AG10803 (cell line): ENCODE measurements at places on chromosomes 13 and 19.
A peak's percentile ranks its signal among the peaks of the same experiment; 100 is the strongest.

DNA sequence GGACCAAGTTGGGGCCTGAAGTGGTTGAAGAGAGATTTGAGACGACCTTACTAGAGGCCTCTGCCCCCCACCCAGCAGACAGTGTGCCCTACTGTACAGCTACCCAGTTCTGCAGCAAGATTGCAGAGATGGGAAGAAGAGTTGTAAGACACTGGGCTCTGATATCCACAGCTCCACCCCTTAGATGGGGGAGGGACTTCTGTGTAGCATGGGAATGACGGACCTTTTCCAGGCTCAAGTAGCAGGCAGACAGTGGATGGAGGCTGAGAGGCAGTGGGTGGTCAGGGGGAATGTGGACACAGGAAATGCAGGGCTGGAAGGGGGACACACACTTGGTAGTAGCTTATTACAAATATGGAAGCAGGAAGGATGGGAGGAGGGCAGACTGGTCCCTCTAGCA is 13.0 kb downstream of the LRFN3 start:
- no peak for DNase-seq

GRCh38 chr19:47322058-47322457 is 9.9 kb upstream of the C5AR2 start:
- DNase-seq: no peak

DNA sequence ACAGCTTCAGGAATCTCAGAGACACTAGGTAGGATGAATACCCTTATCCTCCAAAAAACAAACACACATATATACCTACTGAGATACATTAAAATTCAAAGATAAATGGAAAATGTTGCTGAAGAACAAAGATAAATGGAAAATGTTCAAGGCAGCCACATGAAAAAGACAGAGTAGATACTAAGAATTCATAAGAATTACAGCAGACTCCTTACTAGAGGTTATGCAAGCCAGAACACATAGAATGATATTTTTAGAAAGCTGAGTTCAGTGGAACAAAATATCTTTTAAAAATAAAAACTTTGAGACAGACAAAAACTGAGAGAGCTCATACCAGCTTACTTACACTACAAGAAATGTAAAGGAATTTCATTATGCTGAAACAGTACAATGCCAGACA is 35.6 kb downstream of the UCHL3 start:
- DNase-seq: no peak

DNA sequence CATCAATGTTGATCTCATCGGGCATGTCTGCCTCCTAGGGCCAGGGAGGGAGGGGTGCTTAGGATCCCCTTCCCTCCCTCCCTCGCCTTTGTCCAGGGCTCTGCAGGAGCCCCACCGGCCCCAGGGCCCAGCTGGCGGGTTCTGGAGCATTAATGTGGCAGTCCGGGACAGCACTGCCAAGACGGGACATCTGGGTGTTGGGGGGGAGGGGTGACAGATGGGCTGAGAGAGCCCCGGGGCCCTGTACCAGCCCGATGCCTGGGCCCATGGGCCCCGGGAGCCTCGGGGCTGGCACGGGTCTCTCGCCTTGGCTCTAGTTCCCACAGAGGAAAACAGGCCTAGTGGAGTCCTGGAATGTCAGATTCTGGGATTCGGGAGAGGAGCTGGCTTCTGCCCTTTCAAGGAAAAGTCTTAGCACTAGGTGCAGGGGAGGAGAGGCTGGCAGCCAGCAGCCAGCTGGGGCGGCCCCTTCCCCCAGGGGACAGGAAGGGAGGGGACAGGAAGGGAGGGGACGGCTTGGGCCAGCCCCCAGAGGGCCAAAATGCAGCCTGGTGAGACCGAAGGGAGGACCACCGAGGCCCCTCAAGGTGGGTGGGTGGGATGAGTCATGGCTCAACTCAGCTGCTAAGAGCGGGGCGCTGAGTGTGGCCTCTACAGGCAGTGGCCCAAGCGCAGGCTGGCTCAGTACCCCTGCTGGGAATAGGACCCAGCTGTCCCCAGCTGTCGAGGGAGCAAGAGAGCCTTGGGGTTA is 3.1 kb downstream of the PPP1R14A start:
- no peak for DNase-seq

- DNase-seq: no peak
These were observed 56.8 kb downstream of the POLR1D start for GRCh38 chr13:27678306-27679040.

- DNase-seq: peak; percentile 57
These were observed 2.3 kb upstream of the C1QTNF9B start for GRCh38 chr13:23899555-23899954.

- DNase-seq: peak; percentile 44
These were observed 58.8 kb upstream of the C1QTNF9B start for GRCh38 chr13:23956106-23956505.

DNA sequence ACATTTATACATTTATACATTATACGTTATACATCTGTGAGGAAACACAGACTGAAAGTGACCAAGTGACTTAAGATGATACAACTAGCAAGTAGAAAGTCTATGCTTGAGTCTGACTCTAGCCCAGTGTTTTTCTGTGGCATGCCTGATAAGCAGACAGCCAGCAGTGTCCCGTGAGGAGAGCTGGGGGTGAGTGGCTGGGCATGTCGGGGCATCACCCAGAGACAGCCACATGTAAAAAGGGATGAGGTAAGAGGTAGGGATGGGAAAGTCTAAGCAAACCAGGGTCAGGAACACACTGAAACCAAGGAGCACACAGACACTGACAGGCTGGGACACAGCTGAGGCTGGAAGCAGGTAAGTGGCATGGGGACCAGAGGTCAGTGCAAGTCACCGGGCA is 333.2 kb downstream of the FOXO1 start:
- no peak for DNase-seq

- DNase-seq: no peak
These were observed 9.2 kb upstream of the EHD2 start for GRCh38 chr19:47704024-47704423.

DNA sequence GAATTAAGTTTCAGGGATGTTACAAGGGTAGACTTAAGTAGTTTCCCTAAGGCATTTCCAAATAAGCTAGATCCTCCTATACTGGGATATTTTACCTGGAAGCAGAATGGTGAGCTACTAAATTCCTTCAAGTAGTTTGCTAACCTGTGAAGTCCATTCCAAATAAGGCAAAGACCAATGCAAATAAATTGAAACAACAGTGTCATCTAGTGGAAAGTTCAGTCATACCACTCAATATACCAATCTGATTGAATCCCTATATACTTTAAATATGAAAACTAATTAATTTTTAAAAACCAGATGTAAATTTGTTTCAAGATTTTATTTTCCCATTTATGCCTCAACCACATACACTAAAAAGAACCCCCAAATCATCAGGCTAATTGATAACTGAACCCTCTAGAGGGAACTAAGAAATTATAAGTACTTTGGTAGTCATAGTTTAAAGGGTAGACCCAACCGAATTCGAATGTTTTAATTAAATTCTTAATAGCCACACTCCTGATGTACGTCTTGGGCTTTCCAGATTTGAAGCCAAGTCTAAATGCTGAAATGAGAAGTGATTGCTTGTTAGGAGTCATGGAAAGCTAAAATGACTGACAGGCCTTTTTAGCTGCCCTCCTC is 223.7 kb downstream of the TBC1D4 start:
- DNase-seq: peak; percentile 49

DNA sequence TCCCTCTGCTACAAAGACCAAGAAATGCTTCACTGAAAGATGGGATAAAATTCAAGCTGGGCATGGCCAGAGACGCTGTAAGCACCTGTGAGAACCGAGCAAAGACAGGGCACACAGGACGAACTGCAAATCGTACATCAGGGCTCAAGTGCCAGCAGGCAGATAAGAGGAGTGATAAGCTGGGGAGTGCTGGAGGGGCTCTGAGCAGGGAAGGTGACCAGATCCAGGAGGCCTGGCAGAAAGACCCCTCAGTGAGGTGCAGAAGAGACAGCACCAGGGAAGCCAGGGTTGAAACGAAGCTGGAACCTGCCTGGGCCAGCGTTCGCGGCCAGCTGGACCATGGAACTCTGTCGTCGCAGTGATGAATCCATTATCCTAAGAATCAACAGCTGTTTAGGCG is 10.2 kb downstream of the RAB20 start:
- DNase-seq: no peak

DNA sequence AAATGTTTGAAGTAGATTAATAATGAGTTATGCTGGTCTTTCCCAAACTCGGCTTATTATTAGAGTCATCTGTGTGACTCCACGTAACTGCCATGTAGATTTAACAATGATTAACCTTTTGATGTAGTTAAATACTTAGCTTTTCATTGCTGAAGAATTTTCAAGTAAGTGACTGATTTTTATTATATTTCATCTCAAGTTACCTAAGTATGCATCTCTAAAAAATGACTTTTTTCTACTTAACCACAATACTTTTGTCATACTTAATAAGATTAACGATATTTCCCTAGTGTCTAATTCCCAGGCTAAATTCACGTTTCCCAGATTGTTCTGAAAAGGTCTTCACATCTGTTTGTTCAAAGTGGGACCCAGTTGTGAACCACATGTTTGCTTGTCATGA is 17.8 kb downstream of the BIVM start:
- peak; percentile 52 for DNase-seq

DNA sequence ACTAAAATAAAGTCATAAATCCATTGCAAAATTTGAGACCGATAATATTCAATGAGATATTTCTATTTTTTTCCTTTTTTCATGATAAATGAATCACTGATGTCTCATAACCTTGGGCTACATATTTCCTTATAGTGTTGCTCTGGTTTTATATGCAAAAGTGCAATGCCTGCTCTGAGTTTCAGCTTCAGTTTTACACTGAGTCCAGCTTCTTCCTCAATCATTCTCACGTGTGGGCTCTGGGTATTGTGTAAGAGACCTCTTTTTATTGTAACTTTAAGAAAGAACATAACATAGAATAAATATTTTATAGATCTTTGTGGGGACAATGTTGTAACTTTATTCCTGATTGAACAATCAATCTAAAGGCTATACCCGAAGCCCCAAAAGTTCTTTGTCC is 280.2 kb upstream of the EDNRB start:
- DNase-seq: no peak

DNA sequence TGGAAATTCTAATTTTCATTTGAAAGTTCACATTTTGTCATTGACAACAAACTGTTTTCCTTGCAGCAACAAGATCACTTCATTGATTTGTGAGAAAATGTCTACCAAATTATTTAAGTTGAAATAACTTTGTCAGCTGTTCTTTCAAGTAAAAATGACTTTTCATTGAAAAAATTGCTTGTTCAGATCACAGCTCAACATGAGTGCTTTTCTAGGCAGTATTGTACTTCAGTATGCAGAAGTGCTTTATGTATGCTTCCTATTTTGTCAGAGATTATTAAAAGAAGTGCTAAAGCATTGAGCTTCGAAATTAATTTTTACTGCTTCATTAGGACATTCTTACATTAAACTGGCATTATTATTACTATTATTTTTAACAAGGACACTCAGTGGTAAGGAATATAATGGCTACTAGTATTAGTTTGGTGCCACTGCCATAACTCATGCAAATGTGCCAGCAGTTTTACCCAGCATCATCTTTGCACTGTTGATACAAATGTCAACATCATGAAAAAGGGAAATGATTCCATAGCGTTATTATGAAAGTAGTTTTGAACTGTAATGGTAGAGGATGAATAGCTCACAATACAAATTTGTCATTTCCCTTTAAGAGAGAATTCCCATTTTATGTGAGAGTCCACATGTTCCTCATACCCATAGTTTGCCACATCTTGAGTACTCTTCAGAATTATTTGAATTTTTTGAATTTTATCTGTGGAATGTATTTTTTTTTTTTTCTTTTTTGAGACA is 2.6 kb downstream of the BRCA2 start:
- DNase-seq: peak; percentile 44

DNA sequence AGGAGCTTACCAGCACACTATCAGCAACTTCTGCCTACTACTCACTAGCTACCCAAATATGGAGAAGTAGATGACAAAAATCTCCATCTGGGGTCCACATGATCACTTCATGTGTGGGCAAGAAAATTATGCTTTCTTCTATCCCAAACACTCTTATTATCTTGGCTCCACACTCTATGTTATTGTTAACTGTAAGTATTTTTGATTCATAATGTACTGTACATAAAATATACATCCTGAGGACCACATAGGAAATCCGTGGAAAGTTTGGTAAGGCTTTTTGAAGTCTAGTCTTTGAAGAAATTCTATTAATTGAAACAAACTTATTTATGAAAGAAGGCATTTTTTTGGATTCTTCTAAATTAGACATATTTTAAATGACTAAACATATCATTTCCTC is 378.8 kb downstream of the DACH1 start:
- DNase-seq: no peak

DNA sequence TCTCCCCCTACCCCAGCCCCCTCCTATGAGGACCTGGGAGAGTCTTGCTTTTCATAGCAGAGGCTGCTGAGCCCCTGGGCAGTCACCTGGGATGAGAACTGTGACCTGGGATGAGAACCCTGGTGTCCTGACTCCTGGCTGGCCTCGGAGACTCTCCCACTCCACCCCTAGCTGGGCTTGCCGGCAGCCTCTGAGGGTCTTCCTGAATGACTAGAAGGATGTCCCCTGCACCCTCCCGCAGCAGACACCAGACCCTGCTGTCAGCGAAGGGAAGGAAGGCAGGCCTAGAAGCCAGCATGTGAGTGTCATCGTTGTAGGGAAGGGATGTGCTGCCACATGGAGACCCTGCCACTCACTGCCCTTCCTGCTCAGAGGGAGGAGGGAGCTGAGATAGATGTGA is 203.4 kb upstream of the ZNF536 start:
- DNase-seq: no peak

DNA sequence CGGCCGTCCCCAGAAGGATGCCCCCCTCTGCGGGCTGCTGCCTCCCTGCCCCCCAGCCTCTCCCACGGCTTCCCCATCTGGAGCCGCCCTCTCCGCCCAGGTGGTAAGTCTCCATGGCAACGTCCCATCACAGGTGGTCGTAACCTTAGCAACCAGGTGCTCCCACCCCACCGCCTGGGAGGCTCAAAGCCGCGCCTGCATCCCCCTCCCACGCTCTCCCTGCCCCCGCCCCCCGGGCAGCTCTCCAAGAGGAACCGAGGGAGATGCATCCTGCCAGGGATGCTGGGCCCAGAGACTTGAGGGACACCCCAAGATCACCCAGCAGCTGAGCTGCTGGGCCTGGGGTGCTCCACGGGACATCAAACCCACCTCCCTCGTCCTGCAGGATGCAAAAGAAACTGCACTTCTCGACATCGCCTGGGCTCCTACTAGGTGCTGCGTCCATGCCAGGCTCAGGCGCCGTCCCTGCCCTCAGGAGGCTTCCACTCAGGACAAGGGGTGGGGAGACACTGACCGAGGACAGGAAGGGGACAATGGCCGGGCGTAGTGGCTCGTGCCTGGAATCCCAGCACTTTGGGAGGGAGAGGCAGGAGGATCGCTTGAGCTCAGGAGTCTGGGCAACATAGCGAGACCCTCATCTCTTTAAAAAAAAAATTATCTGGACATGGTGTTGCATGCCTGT is 5.0 kb upstream of the LINGO3 start:
- no peak for DNase-seq

DNA sequence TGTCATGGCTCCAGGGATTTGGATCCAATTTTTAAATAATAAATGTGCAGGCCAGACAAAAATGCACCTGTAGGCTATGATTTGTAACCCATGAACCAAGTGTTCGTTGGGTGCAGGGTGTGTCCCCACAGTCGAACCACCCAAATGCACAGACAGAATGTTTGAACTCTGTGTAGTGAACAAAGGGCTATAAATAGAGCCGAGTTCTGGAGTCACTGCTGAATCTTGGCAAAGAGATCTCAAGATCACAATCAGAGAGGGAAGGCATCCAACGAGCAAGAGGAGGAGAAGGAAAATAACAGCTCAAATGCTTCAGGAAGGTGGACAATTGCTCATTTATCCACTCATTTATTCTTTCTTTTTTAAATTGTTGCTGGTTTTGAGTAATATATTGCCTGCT is 547.9 kb downstream of the FGF9 start:
- no peak for DNase-seq
